ENCODE measurements at places on chromosomes 3 and 15. TPM values are rescaled to one million over a fixed set of nuclear protein-coding genes. Genes with fewer than 3 reads are reported as not detected.

- H3K4me1 ChIP-seq, result no peaks in the 10 kb centered on the region
- H3K4me3 ChIP-seq, result no peak overlapping the region
- H3K27me3 ChIP-seq, result no peaks in the 10 kb centered on the region
These were observed 597.3 kb downstream of the NAALADL2 start for GRCh38 chr3:175456466-175456865.

The FANCD2OS gene
- not detected for total RNA-seq

The UCN2 gene
- total RNA-seq, result not detected

DNA sequence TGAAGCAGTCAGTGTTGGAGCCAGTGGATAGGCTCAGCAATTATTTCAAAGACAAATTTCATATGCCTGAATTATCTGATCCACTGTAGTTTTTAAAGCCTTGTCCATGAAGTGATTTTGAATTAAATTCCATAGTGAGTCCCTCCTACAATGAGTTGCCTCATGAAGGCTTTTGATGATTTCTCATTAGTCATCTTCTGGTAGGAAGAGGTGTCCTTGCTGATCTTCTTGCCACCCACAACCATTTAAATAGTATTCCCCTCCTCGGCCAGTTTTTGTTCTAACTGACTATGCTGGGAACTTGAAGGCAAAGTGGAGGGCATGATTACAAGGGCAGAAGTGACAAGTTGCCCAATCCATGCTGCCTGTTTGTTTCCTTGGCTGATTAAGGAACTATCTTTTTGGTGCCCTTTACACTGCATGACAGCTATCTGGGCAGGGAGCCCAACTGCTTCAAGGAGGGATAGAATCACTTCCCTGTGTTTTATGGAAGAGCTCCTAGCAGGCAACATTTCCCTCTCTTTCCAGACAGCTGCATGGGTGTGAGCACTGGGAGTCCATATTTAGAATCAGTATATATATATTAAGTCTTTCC, 617.5 kb downstream of the ZPLD1 start:
- H3K36me3 ChIP-seq, result no peaks in the 10 kb centered on the region
- no peak for DNase-seq
- H3K27ac ChIP-seq, result no peak overlapping the region

GRCh38 chr3:16543242-16543864, 29.9 kb upstream of the RFTN1 start:
- H3K27me3 ChIP-seq, result no peaks in the 10 kb centered on the region
- no peaks in the 10 kb centered on the region for H3K36me3 ChIP-seq
- no peak overlapping the region for H3K27ac ChIP-seq
- DNase-seq, result no peak

DNA sequence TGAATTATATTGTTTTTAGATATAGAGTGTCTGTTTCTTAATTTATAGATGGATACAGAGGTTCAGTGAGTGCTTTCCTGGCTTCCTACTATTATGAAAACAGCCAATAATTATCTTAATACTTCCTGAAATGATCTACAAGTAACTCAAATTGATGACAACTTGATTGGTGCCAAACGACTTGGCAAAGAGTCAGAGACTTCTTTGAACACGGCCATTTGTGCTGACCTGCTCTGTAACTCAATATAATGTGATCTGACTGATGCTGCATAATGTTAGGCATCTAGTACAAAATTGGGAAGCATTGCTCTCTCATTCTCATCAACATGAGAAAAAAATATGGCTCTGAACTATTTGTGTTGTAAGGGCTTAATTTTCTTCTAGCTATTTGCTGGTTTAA, 193.9 kb downstream of the DIPK2A start:
- no peak overlapping the region for H3K4me3 ChIP-seq
- H3K36me3 ChIP-seq, result no peaks in the 10 kb centered on the region
- peaks cover 26% of the 10 kb centered on the region for H3K4me1 ChIP-seq
- no peaks in the 10 kb centered on the region for H3K27me3 ChIP-seq
- no peak overlapping the region for H3K27ac ChIP-seq
- no peak for DNase-seq
